Glomerular endothelial cell (primary cell): ENCODE measurements at places on chromosomes 6 and 20.

- DNase-seq = peak; percentile 25
These were observed 23.9 kb downstream of the FAM162B start for GRCh38 chr6:116741571-116741970.

GRCh38 chr6:31634131-31634530 is 13.6 kb downstream of the PRRC2A start:
- DNase-seq = no peak

GRCh38 chr6:33373960-33374910 is 17.4 kb upstream of the KIFC1 start:
- no peak for DNase-seq

GRCh38 chr6:16481697-16482399 is 243.5 kb downstream of the GMPR start:
- no peak for DNase-seq

DNA sequence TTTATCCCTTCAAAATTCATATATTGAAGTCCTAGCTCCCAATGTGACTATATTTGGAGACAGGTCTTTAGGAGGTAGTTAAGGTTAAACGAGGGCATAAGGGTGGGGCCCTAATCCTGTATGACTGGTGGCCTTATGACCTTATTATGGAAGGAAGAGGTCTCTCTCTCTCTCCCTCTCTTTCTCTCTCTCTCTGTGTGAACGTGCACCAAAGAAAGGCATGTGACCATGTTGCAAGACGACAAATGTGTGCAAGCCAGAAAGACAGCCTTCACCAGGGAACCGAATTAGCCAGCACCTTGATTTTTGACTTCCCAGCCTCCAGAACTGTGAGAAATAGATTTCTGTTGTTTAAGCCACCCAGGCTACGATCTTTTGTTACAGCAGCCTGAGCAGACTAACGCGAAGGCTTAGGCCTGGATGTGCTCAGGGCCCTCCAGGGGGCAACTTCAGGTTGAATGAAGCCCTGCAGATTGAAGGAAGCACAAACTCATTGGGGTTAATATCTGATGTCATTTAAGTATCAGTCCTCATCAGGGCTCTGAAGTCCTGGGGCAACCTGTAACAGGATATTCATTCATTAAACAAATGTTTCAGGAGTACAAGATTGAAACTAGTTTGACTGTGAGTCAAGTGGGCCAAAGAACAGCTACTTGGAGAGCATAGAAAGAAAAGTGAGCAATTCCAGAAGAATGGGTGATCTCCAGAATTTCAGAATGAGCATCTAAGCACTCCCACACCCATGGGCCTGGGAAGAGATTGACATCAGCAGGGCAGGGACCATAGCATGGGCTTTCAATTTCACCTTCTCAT is 157.4 kb upstream of the TNFAIP3 start:
- no peak for DNase-seq

DNA sequence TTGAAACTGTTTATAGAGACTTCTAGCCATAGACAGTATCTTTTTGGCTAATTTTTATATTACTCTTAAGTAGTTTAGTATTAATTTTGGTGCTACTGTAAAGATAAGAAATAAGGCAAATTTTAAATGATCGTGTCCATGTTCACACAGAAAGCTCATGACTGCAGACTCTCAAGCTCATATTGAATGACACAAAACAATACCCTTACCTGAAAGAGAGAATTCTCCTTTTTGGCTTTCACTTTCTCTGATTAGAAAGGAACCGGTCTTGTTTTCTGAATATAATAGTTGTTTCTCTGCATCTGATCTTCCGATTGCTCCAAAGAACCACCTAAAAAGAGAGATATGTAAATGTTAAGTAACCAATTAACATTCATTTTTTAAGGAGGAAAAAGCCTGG is 57.0 kb downstream of the FRK start:
- DNase-seq = no peak

DNA sequence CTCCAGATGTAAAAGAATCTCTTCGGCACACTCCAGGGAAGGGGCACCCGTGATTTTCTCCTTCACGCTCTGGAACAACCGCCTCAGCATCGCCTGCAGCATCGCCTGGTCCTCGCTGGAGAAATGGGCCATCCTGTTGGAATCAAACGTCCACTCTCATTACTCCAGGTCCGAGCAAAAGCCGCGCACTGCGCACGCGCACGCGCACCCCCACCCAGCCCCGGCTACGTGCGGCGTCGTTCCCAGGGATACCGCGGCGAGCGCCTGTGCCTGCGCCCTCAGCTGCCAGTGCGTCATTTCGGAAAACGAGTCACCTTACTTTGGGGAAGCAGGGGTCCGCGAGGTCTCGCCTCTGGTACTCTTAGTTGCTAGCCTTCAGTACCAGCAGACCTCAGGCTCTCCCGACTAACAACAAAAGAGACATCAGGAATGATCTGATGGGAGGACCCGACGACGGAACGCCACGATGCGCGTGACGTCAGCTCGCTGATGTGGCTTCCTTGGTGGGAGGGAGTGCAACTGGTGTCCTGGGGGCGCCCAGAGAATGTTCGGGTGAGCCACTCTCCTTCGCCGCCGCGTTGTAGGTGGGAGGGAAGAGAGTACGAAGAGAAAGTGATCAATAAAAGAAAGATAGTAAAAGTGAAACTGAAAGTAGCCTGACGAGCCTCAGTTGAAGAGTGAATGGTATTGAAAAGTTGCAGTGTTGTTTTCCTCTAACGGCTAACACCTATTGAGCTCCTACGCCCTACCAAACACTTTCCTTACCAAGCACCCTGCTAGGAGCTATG is at the start of gene TBC1D32:
TSS of gene TBC1D32 (minus strand) at position 182 of the 788 bp plus-strand sequence. CDS start at position 132, 50 bp downstream.
- peak; percentile 68 for DNase-seq

- no peak for DNase-seq
These were observed 502.4 kb downstream of the LMBRD1 start for GRCh38 chr6:69294407-69294806.

- DNase-seq = no peak
These were observed 161.8 kb upstream of the RIMS1 start for GRCh38 chr6:71724456-71725125.

DNA sequence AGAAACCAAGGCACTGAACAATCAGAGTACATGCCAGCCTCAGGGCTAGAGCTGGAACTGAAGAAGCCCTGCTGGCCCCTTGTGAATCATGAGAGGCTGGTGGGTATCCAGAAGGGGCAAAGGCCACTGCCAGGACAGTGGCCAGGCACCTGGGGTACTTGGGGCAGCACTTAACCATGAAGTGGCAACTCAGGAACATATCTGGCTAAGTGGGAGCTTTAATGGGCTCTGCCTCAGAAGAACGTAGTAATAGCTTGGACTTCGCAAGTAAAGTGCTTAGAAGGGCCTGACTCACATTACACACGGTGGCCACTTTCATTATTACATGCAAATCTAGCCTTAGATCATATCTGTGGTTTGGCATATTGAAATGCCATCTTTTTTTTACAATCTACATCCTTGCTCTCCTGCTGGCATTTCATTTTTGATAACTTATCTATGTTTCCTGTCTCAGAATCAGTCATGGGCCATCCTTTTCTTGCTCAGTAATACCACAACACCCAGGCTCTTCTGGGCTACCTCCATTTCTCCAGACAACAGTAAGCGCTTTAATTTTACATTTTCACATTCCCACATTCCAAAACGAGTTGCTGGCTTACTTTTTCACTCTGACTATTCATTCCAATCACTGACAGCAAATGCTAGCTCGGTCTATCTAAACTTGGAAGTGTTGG is 21.6 kb downstream of the NAPB start:
- no peak for DNase-seq

DNA sequence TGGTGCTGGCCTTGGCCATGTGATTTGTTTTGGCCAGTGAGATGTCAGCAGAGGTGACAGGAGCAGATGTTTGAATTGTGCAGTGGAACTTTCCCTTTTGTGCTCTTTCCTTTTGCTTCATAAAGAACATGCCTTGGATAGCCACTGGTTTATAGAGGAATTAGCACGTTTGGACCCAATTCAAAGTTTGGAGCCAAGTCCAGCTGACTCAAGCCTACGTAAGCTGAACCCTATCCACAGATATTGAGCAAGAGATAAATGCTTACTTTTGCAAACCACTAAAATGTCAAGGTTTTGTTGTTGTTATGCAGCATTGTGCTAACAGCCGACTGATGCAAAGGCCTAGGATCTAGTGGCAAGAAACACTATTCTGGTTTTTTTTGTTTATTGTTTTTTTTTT is 230.9 kb upstream of the CITED2 start:
- DNase-seq = no peak
